Activated CD4-positive, alpha-beta memory T cell treated with anti-CD3 and anti-CD28 coated beads for 36 hours (primary cell): ENCODE measurements at places on chromosomes 3 and 15. TPM values are rescaled to one million over a fixed set of nuclear protein-coding genes. Genes with fewer than 3 reads are reported as not detected.

GRCh38 chr15:85100186-85100937 lies 118.7 kb downstream of the PDE8A start:
- H3K4me1 ChIP-seq, result no peaks in the 10 kb centered on the region
- no peak overlapping the region for H3K4me3 ChIP-seq
- H3K27ac ChIP-seq, result no peak overlapping the region
- peaks cover 7% of the 10 kb centered on the region for H3K36me3 ChIP-seq
- no peak for DNase-seq
- no peaks in the 10 kb centered on the region for H3K27me3 ChIP-seq

GRCh38 chr15:62889734-62890505 lies 152.6 kb upstream of the TPM1 start:
- DNase-seq, result no peak
- no peaks in the 10 kb centered on the region for H3K36me3 ChIP-seq
- H3K27ac ChIP-seq, result no peak overlapping the region
- peaks cover 21% of the 10 kb centered on the region for H3K27me3 ChIP-seq

DNA sequence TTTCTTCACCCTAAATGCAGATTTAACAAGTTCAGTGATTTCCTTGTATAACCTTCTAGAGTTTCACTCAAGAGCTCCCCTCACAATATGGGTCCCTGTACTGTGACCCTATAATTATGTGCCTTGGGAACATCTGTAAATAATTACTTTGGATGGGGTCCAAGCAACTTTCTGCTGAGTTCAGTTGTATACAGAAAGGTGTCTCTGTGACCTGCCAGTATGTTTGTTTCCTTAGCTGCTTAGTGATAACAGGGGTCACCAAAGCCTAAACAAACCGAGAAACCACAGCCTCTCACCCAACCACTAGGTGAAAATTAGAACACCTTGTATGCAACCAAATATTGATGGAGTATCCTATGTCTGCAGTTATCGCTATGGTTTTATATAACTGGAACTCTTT lies 29.8 kb upstream of the SLC25A36 start:
- no peaks in the 10 kb centered on the region for H3K4me1 ChIP-seq
- H3K4me3 ChIP-seq, result no peak overlapping the region
- DNase-seq, result no peak
- no peak overlapping the region for H3K27ac ChIP-seq
- peaks cover 2% of the 10 kb centered on the region for H3K27me3 ChIP-seq
- no peaks in the 10 kb centered on the region for H3K36me3 ChIP-seq

GRCh38 chr3:195099951-195100785 lies 170.8 kb downstream of the XXYLT1 start:
- no peaks in the 10 kb centered on the region for H3K36me3 ChIP-seq
- no peak for DNase-seq
- no peak overlapping the region for H3K27ac ChIP-seq

DNA sequence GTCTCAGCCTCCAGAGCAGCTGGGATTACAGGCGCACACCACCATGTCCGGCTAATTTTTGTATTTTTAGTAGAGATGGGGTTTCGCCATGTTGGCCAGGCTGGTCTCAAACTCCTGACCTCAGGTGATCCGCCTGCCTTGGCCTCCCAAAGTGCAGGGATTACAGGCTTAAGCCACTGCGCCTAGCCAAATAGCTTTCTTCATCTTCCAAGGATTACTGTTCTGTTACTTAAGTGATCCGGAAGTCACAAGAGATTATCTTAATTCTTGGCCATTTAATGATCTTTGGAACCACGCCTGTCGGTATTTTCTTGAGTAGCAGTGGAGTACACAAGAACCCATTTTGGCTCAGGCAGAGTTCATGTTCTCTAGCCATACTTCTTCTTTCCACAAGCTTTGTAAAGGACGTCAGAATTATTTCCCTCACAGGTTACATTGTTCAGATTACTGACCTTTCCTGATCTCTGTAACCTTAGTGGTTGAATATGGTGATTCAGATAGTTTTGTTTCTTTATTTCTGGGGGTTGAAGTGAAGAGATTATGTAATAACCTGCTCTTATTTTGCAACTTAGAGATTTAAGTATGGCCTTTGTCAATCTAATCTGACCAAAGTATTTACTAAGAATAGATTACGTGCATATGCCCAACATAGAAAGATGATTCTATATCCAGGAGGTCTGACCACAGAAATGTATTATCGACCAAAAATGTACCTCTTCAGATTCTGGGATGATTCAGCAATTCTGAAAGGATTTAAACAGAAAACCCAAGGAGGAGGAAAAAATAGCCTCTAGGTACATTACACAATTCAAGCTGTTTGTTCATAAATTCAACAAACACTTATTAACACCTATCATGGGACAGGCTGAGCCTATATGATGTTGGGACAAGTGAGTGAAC lies 132.2 kb downstream of the GREM1 start:
- H3K4me3 ChIP-seq, result no peak overlapping the region
- H3K36me3 ChIP-seq, result no peaks in the 10 kb centered on the region
- H3K27me3 ChIP-seq, result peaks cover 1% of the 10 kb centered on the region

- DNase-seq, result no peak
- H3K36me3 ChIP-seq, result no peaks in the 10 kb centered on the region
- peaks cover 3% of the 10 kb centered on the region for H3K27me3 ChIP-seq
- no peak overlapping the region for H3K4me3 ChIP-seq
- no peak overlapping the region for H3K27ac ChIP-seq
Observed at GRCh38 chr15:67385971-67386370, 131.4 kb downstream of the IQCH start.

- no peaks in the 10 kb centered on the region for H3K36me3 ChIP-seq
- DNase-seq, result peak; percentile 82
- H3K4me1 ChIP-seq, result peaks cover 8% of the 10 kb centered on the region
- H3K4me3 ChIP-seq, result peak overlapping the region; percentile 65
- peak overlapping the region; percentile 33 for H3K27ac ChIP-seq
- H3K27me3 ChIP-seq, result peaks cover 3% of the 10 kb centered on the region
Observed at GRCh38 chr15:68256675-68257450, 20.7 kb upstream of the FEM1B start.

PP2D1 gene
- not detected for total RNA-seq

SNX22 gene
- 0.38 TPM for total RNA-seq

CD200 gene
- total RNA-seq, result 34.2 TPM

GRCh38 chr15:76239786-76240185 lies 71.5 kb downstream of the ETFA start:
- DNase-seq, result no peak
- H3K4me1 ChIP-seq, result no peaks in the 10 kb centered on the region
- H3K36me3 ChIP-seq, result peaks cover 8% of the 10 kb centered on the region
- H3K27ac ChIP-seq, result no peak overlapping the region
- no peak overlapping the region for H3K4me3 ChIP-seq

- no peaks in the 10 kb centered on the region for H3K4me1 ChIP-seq
- DNase-seq, result peak; percentile 66
- peaks cover 12% of the 10 kb centered on the region for H3K27me3 ChIP-seq
- no peak overlapping the region for H3K27ac ChIP-seq
- H3K4me3 ChIP-seq, result no peak overlapping the region
Observed at GRCh38 chr3:126197854-126198584, 17.6 kb upstream of the ALDH1L1 start.

DNA sequence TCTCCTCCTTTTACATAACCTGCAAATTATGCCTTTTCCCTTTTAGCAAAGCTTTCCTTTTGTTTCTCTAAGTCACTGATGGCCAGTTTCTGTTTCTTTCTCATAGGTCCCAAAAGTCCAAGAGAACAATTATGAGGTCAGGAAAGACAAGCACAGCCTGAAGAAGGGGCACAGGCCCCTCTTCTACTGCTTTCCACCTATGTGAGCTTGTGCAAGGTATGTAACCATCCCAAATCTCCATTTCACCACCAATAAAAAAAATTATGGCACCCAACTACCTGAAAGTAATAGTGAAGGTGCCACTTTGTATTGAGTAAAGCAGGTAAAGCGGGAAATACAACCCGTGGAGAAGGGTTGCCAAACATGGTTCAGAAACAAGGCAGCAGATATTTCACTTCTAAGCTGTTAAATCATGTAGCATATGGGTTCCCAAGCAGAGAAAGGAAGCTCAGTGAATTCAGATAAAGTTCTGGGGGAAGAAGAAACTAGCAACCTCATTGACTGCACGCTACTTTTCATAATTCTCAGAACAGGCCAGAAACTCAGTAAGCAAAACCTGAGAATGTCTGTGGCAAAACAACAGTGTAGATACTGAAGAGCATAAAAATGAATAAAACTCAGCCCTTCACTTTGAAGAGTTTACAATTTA lies 4.2 kb downstream of the PLOD2 start:
- no peak overlapping the region for H3K27ac ChIP-seq
- no peak for DNase-seq
- peaks cover 12% of the 10 kb centered on the region for H3K4me1 ChIP-seq
- no peaks in the 10 kb centered on the region for H3K36me3 ChIP-seq

DNA sequence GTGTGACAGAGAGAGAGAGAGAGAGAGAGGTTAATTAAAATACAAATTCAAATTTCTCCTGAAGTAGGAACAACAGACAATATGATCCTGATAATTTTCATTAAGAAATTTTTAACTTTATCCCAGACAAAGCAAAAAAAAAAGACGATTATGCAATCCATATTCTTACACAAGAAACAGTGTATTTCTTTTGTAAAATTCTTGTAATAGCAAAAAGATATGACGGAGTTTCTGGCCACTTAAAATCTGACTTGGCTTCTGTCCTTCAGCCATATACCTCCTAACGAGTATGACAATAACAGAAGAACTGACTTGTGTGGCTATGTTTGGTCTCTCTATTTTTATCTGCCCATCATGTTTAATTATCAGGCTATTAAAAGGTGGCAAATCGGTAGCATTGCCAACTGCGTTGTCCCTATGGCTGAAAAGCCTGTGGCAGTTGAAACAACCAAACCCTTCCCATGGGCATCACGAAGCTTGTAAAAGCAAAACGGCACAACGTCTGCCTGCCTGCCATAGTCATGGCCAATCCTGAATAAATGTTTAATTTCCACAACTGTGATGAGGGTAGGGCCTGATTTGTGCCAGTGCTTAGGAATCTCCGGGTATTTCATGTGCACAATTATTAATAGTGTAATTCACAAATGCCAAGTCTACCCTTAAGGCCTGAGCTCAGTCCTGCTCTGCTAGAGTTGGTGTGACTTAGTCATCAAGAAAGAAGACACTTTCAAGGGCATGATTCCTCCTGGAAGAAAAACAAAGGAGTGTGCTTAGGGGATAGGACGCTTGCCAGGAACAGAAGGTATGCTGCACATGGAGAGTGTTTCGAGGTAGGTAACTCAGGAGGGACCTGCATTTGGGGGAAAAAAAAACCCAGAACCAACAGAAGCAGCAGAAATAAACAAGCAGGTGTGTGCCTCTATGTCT lies 1090.2 kb downstream of the FHIT start:
- H3K36me3 ChIP-seq, result no peaks in the 10 kb centered on the region
- H3K27ac ChIP-seq, result no peak overlapping the region
- H3K4me1 ChIP-seq, result peaks cover 2% of the 10 kb centered on the region
- no peak for DNase-seq
- no peaks in the 10 kb centered on the region for H3K27me3 ChIP-seq

WDR53 gene
- total RNA-seq, result 20.9 TPM

DNA sequence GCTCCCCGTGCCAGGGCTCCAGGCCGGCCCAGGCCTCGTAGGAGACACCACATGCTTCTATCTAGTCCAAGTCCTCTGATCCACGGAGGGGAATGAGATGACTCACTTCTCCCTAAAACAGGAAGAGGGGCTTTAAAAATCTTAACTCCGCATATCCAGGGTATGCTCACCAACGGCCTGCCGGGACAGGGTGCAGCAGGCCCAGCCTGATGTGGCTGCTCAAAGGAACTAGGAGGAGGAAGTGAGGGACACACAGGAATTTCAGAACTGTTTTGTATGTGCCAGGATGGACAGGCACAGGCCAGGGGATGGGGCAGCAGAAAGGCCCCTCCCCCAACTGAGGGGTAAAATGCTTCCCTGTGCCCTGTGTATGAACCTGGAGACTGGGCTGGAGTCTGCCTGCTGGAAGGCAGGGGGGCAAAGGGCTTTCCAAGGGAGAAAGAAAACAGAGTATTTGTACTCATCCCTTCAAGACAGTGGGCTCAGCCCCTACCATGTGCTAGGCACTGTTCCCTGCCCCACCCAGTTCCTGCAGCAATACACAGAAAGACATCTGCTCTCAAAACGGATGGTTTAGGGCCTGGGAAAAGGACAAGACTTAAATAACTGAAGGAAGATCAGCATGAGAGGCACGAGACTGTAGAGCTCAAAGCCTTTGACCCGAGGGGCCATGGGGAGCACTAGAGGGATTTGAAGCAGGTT lies 22.1 kb downstream of the CHDH start:
- peaks cover 2% of the 10 kb centered on the region for H3K27me3 ChIP-seq
- no peaks in the 10 kb centered on the region for H3K4me1 ChIP-seq
- no peak overlapping the region for H3K4me3 ChIP-seq
- DNase-seq, result no peak
- no peak overlapping the region for H3K27ac ChIP-seq
- H3K36me3 ChIP-seq, result no peaks in the 10 kb centered on the region

GRCh38 chr3:25007974-25008658 lies 419.9 kb upstream of the RARB start:
- no peak for DNase-seq
- no peak overlapping the region for H3K4me3 ChIP-seq
- no peak overlapping the region for H3K27ac ChIP-seq
- H3K4me1 ChIP-seq, result no peaks in the 10 kb centered on the region
- no peaks in the 10 kb centered on the region for H3K36me3 ChIP-seq

DNA sequence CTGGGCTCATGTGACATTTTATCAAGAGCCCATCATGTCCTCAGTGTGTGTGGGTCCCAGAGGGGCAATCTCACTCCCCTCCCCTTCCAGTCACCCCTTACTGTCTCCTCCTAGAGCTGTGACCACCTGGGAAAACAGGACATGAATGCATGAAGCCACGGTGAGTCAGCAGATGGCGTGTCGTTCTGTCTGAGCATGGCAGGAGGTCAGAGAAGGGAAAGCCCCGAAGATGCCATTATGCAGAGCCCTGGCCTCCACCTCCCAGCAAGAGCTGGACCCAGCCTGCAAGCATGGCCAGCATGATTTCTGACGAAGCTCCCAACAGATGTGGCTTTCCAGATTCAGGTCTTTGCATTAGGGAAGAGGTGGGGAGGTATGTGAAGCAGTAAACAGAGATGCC lies 118.5 kb downstream of the TLE3 start:
- H3K4me1 ChIP-seq, result no peaks in the 10 kb centered on the region
- no peaks in the 10 kb centered on the region for H3K36me3 ChIP-seq
- no peak overlapping the region for H3K27ac ChIP-seq

PLSCR2 gene
- not detected for total RNA-seq

- no peak overlapping the region for H3K4me3 ChIP-seq
- DNase-seq, result no peak
- no peak overlapping the region for H3K27ac ChIP-seq
- no peaks in the 10 kb centered on the region for H3K36me3 ChIP-seq
Observed at GRCh38 chr3:32602206-32602605, 31.5 kb upstream of the DYNC1LI1 start.

- no peak overlapping the region for H3K4me3 ChIP-seq
- no peaks in the 10 kb centered on the region for H3K36me3 ChIP-seq
- no peak overlapping the region for H3K27ac ChIP-seq
- DNase-seq, result no peak
- H3K4me1 ChIP-seq, result no peaks in the 10 kb centered on the region
- peaks cover 7% of the 10 kb centered on the region for H3K27me3 ChIP-seq
Observed at GRCh38 chr15:77531191-77532000, 101.3 kb downstream of the LINGO1 start.

DNA sequence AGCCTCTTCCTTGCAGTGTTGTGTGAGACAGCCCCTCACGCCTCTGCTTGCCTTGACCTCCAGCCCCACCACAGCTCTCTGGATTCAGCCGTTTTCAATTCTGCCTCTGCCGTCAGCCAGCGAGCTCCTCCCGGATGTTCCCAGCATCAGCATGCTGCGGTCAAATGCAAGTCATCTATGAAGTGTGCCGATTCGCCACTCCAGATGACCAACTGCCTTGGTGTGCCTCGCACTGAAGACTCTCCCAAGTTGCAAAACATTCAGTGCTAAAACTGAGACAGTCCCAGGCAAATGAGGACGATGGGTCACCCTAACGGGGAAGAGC lies 30.6 kb upstream of the RASA2 start:
- H3K27ac ChIP-seq, result no peak overlapping the region
- H3K36me3 ChIP-seq, result no peaks in the 10 kb centered on the region
- H3K27me3 ChIP-seq, result no peaks in the 10 kb centered on the region
- H3K4me3 ChIP-seq, result no peak overlapping the region

WDR49 gene
- not detected for total RNA-seq
